ENCODE measurements at places on chromosomes 5 and 9. TPM values are rescaled to one million over a fixed set of nuclear protein-coding genes. Genes with fewer than 3 reads are reported as not detected.

The SEPTIN8 gene
- total RNA-seq = 60.2 TPM

The CARD19 gene
- 42.9 TPM for total RNA-seq

The SLC6A7 gene
- total RNA-seq = not detected

The PNPLA7 gene
- 7.2 TPM for total RNA-seq

The VDAC1 gene
- total RNA-seq = 119 TPM
